Activated CD8-positive, alpha-beta memory T cell treated with anti-CD3 and anti-CD28 coated beads, Interleukin-2, amount 10 ng/mL, durations not matched to agents 7 days and 5 days (primary cell): ENCODE measurements at places on chromosomes 11 and 22. TPM values are rescaled to one million over a fixed set of nuclear protein-coding genes. Genes with fewer than 3 reads are reported as not detected.

Gene CRACR2B
- 14.1 TPM for total RNA-seq

Gene TRIM6
- total RNA-seq: 0.37 TPM

GRCh38 chr11:100890789-100891188 is 203.7 kb downstream of the ARHGAP42 start:
- H3K36me3 ChIP-seq: no peaks in the 10 kb centered on the region
- DNase-seq: no peak
- H3K4me3 ChIP-seq: no peak overlapping the region
- no peak overlapping the region for H3K27ac ChIP-seq
- no peaks in the 10 kb centered on the region for H3K4me1 ChIP-seq
- no peaks in the 10 kb centered on the region for H3K27me3 ChIP-seq

DNA sequence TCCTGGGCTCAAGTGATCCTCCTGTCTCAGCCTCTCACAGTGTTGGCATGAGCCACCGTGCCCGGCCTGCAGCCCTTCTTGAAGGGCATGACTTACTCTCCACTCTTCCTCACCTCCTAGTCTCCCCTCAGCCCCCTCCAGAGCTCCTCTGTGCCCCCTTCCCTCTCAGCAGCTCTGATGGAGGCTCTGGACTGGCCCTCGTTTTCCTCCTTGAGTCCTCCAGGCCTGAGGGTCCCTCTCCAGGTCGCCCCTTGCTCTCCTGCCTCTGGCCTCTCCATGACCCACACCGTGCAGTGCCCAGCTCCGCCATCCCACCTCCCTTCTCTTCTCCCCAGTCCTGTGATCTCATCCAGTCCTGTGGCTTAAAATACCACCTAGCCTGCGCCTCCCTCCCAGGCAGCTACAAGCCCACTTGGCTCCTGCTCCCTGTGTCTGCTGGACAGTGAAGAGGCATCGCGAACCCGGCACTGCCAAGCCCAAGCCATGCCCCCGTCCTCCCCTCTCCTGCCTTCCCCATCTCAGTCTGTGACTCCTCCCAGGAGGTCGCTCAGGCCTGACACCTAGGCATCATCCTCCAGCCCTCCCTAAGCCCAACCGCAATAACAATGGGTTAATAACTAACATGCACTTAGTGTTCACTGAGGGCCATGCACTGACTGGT is 11.9 kb downstream of the KCNJ4 start:
- no peaks in the 10 kb centered on the region for H3K36me3 ChIP-seq
- peaks cover 24% of the 10 kb centered on the region for H3K27me3 ChIP-seq
- H3K4me1 ChIP-seq: no peaks in the 10 kb centered on the region
- H3K4me3 ChIP-seq: no peak overlapping the region

DNA sequence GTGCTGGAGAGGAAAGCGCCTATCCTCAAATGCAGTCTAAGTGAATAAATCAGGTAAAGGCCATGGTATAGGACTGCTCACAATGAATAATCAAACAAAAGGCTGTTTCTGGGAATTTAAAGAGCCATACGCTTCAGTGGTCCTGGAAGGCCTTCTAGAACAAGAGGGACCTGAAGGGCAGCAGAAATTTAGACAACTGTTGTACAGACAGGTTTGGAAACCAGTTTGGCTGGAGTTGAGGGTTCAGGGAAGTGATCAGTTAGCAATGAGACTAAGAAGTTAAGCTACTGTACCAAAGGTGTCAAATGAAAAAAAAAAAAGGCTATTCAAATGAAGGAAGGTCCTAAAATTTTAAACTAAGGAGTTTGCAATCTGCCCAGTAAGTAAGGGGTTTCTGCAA is 56.6 kb upstream of the SCUBE2 start:
- DNase-seq: no peak
- no peak overlapping the region for H3K27ac ChIP-seq
- peaks cover 3% of the 10 kb centered on the region for H3K4me1 ChIP-seq
- no peaks in the 10 kb centered on the region for H3K27me3 ChIP-seq
- no peaks in the 10 kb centered on the region for H3K36me3 ChIP-seq

- peaks cover 44% of the 10 kb centered on the region for H3K4me1 ChIP-seq
- H3K36me3 ChIP-seq: peaks cover 30% of the 10 kb centered on the region
- no peak overlapping the region for H3K27ac ChIP-seq
- no peaks in the 10 kb centered on the region for H3K27me3 ChIP-seq
- H3K4me3 ChIP-seq: no peak overlapping the region
Observed at GRCh38 chr22:44188986-44189630, 8.4 kb downstream of the PARVG start.
